Bronchial smooth muscle cell (primary cell): ENCODE measurements at places on chromosomes 2 and 18. TPM values are rescaled to one million over a fixed set of nuclear protein-coding genes. Genes with fewer than 3 reads are reported as not detected.

Gene RGPD4
- not detected in 2 replicates for total RNA-seq

Gene GREB1L
- total RNA-seq: 0.16 TPM in 1 of 2 replicates, not detected in the other

Gene FMNL2
- 18.8 and 31.8 TPM in 2 replicates for total RNA-seq

Gene HOXD12
- not detected in 2 replicates for total RNA-seq

Gene DSG4
- not detected in 2 replicates for total RNA-seq

Gene ESPNL
- 0.60 and 2.7 TPM in 2 replicates for total RNA-seq

Gene XIRP2
- total RNA-seq: under 0.01 TPM in 1 of 2 replicates, not detected in the other
